ENCODE measurements at places on chromosomes 12 and 14. TPM values are rescaled to one million over a fixed set of nuclear protein-coding genes. Genes with fewer than 3 reads are reported as not detected.

GRCh38 chr14:90062127-90062794 lies 467 bp downstream of the KCNK13 start:
- DNase-seq = no peak

GRCh38 chr14:34498684-34499412 lies 36.8 kb upstream of the SPTSSA start:
- DNase-seq = no peak

DNA sequence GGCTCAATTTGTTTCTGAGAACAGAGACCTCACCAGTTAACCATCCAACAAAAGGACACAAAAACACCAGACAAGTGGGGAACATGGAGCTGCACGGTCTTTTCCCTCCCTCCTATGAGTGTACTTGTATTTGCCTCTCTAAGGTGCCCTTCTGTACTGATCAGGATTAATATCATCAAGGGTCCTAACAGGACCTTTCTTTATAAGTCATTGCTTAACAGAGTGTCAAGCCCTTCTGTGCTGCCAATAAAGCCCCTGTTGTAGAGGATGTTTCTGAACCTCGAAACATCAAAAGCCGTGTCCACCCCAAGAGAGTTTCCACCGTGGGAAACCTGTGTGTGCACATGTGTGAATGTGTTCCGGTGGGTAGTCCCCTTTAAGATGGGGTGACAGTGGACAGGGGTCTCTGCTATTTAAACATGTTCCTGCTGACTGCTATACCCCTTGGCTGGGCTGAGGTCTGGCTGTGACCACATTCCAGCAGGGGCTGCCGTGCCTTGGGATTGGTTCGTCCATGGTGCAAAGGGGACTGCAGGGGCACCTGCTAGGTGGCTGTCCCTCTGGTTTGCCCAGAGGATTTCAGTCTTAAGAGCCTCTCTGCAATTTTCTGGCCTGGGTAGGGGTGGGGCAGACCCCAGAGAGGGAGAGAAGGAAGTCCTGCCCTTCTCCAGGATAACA lies 6.0 kb downstream of the ESRRB start:
- DNase-seq = no peak

DNA sequence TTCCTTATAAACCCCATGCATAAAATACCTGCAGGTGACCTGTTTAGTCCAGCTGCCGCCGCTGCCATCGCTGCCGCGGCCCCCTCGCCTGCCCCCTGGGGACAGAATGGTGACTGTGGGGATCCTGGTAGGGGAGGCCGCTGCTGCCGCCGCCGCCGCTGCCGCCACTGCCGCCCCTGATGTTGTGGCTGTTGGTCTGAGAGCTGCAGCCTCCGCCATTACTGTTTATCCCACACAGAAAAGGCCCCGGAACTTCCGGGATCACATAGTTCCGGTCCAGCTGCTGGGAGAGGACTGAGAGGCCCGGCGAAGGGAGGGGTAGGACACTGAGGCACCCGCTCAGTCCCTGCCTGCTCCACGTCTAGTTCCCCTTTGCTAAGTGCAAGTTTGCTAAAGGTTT lies 244.9 kb downstream of the C12orf50 start:
- no peak for DNase-seq

- DNase-seq = no peak
Observed at GRCh38 chr14:80264702-80265101, 53.4 kb upstream of the DIO2 start.

DNA sequence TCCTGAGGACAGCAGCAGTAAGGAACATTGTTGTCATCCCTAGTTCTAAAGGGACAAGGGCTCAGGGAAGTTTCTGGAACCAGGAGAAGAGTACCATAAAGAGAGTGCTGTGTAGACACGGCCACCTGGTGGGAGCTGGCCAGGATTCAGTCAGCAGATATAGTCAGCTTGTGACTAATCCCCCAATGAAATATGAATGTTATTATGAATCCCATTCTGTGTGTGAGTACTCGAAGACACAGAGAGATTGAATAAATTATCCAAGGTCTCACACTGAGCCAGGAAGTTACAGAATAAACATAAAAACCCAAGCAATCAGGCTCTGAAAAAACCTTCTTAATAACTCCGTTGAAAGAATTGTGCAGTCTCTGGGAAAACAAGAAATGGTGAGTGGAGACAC lies 1359.5 kb downstream of the AACS start:
- DNase-seq = no peak

DNA sequence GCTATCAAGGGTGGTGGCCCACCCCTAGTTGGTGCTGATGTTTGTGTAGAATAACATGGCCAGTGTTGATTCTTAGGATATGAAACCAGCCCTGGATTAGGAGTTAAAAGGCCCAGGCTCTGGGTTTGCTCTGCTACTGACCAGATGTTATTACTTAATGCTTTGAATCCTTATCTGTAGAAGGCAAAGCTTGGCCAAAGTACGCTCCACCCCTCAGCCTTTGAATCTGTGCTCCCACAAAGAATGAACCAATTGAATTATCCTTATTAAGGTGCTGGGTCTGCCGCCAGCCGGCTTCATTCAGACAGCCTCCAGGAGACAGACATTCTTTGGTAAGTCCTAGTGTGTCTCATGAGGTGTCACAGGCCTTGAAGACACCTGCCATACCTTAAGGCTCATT lies 41.8 kb downstream of the AKAP3 start:
- no peak for DNase-seq

- no peak for DNase-seq
Observed at GRCh38 chr14:43116341-43116740, 1390.7 kb downstream of the FSCB start.

DNA sequence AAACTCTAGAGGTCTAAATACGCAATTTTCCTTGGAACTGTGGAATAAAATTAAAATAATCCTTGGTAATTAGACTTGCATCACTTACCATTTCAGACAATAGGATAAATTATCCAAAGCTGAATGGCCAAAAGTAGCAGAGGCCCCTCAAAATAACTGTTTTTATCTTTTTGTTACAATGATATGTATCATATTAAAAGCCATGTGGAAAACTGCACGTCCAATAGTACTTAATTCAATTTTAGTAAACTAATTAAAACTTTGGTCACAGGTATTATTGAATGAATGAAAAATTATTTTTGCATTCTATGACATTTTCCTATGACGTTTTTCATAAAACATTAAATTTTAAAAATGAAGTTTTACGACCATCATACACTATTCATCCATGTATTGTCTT lies 98.5 kb downstream of the CDK17 start:
- no peak for DNase-seq

GRCh38 chr14:102583726-102584125 lies 8.7 kb upstream of the RCOR1 start:
- DNase-seq = no peak

- no peak for DNase-seq
Observed at GRCh38 chr12:127640181-127640886, 626.6 kb upstream of the TMEM132C start.

DNA sequence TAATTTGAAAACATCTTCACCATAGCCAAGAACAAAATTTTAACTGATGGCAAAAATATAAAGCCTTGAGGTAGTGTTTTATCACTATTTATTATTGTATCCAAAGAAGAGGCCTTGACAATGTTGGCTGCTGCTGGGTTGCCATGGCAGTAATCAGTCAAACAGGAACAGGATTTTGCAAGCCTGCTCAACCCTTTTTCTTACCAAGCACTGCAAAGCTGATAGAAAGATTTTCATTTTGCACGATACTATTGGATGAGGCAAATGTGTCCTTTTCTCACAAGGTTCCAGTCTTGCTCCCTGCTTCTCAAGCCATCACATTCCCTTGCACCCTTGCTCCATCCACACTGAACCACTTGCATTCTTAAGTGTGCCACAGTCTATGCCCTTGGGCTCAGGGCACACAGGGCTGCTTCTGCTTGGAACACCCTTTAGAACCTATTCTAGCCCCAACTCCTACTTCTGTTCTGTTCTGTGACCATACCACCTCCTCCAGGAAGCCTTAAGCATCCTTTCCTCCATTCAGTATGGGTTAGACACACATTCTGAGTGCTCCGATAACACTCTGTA lies 76.5 kb upstream of the AMIGO2 start:
- DNase-seq = no peak

DNA sequence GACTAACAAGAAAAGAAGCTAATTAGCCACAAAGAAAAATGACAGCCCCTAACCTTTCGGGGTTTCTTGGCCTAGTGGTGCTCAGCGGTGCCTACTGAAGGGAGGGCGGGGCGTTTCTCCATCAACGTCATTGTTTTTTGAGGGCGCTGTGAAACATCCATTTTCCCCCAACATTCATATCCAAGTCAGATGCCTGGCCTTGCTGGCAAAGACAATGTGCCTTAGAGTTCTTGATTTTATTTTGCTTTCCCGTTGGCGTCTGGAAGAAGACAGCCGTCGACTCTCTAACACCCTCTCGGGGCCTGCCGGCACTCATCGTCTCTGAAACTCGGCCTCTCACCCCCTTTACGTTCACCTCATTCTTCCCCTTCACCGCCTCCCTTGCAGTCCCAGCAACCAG lies 154.5 kb downstream of the PHETA1 start:
- DNase-seq = no peak

DNA sequence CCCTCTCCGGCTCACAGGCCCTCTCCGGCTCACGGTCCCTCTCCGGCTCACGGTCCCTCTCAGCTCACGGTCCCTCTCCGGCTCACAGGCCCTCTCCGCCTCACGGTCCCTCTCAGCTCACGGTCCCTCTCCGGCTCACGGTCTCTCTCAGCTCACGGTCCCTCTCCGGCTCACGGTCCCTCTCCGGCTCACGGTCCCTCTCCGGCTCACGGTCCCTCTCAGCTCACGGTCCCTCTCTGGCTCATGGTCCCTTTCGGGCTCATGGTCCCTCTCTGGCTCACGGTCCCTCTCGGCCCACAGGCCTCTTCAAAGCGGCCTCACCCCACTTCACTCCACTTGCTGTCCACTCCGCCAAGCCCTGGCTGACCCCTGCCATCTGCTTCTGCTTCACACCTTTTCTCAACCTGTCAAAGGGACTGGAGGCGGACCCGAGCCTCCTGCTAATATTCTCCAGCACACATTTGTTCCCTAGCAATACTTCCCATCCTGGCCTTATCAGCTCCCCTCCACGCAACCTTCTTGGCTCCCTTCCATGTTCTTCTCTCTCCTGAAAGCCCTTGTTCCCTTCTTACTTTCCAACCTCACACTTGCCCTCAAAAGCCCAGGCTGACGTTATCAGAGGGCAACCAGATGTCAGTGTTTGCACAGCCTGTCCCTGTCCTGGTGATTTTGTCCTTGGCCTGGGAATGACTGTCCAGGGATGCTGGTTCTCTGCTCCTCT lies 176.7 kb downstream of the CALM1 start:
- DNase-seq = peak; percentile 46

DNA sequence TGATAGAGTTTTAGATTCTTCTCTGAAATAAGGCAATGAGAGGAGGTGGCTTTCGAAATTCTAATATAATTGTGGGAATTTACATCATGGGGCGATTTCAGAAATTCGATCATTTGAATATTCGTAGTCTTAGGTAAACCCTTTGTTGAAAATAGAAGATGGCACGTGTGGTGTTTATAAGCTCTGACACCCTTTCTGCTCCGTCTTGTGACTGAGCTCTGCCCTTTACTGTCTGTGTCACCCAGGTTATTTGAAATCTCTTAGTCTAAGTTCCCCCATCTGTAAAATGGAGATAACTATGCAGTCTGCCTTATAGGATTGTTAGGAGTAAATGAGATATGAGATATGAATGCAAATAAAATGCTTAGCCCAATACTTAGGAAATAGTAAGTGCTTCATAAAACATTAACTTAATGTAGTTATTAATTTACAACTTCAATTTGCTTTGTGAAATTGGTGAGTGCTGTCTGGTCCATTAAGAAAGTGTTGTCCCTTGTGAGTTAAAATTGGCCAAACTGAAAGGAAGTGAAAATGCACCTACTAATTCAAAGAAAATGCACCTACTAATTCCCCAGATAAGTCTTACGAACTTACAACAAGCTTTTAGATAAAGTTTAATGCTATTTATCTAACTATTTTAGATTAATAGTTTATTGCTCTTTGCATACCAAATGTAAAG lies 1.5 kb downstream of the BMAL2 start:
- no peak for DNase-seq

GRCh38 chr14:44170101-44170500 lies 337.0 kb downstream of the FSCB start:
- DNase-seq = no peak

DNA sequence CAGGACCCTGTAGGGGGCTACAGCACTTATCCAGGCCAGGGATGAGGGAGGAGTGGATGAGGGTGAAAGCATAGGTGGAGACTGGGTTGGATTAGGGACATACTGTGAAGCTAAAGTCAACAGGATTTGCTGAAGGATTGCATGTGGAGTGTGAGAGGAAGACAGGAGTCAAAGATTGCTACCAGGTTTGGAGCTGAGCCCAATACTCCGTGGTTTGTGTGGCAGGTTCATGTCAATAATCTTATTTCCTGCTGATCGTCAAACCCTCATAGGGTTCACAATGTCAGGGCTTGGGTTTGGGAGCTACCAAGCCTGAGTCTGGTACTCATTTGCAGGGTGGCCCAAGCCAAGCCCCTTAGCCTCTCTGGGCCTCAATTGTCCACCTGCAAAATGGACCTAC lies 77.1 kb upstream of the PLXNC1 start:
- no peak for DNase-seq

- DNase-seq = no peak
Observed at GRCh38 chr12:76318773-76319594, 29.2 kb downstream of the BBS10 start.

DNA sequence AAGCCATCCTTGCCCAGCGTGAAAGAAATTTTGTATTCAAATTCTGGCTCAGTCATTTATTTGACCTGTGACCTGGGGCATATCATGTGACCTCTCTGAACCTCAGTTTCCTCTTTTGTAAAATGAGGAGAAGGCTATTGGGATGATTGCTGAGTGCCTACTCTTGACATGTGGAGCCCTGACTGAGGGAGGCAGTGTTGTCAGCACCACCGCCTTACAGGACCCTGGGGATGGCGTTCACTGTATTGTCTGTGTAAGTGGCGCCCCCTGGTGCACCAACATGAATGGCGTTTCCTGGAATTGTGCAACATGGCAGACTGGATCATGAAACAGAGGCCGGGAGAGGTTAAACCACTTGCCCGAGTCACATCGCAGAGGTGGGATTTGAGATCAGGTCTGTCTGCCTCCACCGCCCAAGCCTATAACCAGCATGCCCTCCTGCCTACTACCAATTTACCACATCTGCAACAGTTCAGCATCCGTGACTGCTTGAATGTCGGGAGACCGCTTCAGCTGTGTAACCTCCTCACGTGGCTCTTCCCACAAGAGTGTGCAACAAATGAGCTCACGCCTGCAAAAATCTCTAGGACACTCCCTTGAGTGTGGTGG lies 20.1 kb upstream of the CCDC63 start:
- peak; percentile 88 for DNase-seq

KRT85 gene
- total RNA-seq = not detected

MIPOL1 gene
- 10.0 TPM for total RNA-seq

SCN8A gene
- 1.1 TPM for total RNA-seq

TAPBPL gene
- total RNA-seq = 28.4 TPM

PPP1R1A gene
- not detected for total RNA-seq

CLEC1A gene
- total RNA-seq = 15.0 TPM

NGB gene
- not detected for total RNA-seq

KSR2 gene
- total RNA-seq = 1.4 TPM

OVCH1 gene
- total RNA-seq = 2.0 TPM

NTN4 gene
- 136 TPM for total RNA-seq

DNAJC22 gene
- total RNA-seq = 0.67 TPM

HPD gene
- 1.8 TPM for total RNA-seq

TMPO gene
- 63.1 TPM for total RNA-seq

CLEC1B gene
- total RNA-seq = not detected

Data from upper lobe of right lung (tissue), 1 donor.